ENCODE measurements at places on chromosomes 3 and 15.

DNA sequence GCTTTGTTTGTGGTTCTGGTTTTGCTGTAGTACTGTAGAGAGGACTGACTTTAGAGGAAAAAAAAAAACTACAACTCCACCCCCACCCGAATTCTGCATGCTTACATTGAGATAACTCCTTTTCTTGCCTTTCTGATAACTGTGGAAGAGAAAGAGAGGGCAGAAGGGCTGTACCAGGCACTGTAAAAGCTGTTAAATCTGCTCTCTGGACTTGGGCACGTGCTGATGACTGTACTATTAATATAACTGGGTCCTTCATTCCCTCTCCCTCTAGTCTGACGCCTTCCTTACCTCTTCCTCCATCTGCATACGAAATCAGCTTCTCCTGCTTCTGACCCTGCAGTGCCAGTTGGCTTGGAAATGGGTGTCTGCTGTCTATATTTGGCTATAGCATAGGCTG is 15.0 kb downstream of the MAPKBP1 start:
- no peak for DNase-seq

- no peak for DNase-seq
Observed at GRCh38 chr3:10334459-10334858, 13.5 kb upstream of the SEC13 start.

DNA sequence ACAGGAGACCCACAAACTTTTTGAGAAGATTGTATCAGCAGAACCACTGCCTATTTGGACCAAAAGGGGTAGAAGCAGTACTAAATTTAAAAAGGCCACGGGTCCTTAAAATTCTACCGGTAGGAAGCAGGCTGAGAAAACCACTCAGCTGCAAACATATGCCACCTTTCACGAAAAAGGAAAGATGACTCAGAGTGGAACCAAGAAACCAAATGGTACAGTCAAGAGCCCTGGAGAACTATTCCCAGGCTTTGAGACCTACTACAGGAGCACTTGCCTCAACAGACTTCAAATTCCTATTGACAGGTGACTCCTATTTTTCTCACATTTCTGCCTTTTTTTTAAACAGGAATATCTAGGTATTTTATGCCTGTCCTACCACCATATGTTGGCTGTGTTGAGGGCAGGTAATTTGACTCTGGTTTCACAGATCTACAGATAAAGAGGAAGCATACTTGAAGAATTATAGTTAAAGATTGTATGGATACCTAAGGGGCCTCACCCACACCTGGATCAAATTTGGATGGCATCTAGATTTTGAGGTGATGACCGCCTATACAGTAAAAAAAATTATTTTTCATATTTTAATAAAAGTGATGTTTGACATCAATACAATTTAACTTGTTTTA is 10.1 kb downstream of the GOLIM4 start:
- DNase-seq: no peak

- DNase-seq: no peak
Observed at GRCh38 chr15:71013446-71013845, 101.8 kb upstream of the THSD4 start.

DNA sequence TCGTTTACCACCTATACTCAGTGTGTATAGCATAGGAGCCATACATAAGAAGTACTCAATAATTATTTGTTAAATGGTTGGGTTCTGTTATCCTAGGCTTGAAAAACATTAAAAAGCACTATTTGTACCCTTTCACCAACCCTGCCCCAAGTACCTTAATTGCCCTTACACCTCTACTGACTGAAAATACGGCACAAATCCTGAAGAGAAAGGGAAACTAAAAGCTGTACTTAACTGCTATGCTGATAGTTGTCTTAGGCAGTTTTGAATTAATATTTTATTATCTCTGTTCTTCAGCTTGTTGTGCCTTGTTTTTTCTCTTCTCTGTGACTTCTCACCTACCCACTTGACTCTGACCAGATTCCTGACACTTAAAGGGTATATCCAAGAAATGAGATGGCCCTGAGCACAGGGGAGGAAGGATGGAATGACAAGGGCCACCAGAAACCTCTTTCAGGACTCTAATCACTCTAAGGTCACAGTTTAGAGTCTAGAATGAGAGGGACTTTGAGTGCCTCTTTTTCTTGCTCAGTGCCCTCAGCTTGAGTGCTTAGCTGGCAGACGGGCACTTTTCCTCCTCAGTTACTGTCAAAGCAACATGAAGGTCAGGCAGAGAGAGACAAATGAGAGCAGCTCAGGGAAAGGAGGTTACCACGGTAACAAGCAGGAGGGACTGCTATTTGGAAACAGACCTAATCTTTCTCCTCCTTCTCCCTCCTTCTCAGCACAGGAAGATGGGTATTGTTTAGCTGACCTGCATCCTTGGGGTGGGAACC is 136.5 kb downstream of the ZNF609 start:
- no peak for DNase-seq

- DNase-seq: peak; percentile 54
Observed at GRCh38 chr3:176939022-176939817, 258.1 kb downstream of the TBL1XR1 start.

DNA sequence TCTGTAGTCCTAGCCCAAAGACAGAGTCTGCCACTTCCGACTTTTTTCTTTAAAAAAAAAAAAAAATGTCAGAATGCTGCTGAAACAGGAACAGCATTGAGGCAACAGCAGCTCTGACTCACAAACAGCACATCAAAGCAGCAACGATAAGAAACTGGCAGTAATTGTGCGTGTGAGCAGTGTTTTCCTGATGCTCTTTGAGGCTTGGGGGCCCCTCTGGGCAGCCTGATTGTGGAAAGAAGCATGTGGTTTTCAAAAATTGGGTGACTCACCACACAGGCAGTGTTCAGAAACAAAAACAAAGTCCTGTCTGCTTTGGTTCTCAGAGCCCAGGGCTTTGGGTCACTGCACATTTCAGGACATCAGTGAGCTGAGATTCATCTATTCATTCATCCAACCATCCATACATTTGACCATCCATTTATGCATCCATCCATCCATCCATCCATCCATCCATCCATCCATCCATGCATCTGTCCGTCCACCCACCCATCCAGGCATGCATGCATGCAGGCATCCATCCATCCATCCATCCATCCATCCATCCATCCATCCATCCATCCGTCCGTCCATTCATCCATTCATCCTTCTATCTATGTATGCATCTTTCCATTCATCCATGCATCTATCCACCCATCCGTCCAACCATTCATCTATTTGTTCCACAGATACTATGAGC is 308.4 kb downstream of the RPLP1 start:
- no peak for DNase-seq

GRCh38 chr15:62497356-62497755 is 332.3 kb upstream of the C2CD4B start:
- no peak for DNase-seq
